ENCODE measurements at places on chromosomes 7 and 10.

DNA sequence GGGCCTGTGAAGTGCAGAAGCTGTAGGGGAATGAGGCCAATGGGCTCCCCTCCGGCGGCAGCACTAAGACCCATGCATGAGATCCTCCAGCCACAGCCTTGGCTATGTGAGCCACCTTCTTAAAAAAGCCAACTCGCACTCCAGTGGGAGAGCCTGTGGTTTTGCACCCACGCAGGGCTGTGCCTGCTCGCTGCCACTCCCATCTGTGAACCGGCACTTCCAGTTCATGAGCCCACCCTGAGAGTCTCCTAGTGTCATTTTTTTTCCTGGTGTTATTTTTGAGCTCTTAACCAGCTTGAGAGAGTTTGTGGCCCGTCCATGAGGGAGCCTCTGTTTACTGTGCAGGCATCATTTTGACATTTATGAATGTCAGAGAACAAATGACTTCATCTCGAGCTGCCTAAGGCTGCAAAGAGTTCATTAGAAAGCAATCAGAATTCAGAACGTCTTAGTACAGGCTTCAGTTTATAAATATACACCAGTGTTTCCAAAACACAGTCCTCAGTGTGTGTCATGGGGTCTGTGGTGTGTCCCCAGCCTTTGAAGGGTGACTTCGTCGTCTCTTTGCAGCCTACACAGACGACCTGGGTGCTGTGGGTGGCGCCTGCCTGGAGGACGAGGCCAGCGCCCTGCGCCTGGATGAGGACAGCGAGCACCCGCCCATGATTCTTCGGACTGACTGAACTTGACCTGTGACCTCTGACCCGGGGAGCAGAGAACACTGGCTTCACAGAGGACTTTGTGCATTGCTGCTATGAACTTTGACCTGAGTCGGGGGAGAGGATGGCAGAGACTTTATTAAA, 40.4 kb downstream of the WIPI2 start:
- DNase-seq = no peak

DNA sequence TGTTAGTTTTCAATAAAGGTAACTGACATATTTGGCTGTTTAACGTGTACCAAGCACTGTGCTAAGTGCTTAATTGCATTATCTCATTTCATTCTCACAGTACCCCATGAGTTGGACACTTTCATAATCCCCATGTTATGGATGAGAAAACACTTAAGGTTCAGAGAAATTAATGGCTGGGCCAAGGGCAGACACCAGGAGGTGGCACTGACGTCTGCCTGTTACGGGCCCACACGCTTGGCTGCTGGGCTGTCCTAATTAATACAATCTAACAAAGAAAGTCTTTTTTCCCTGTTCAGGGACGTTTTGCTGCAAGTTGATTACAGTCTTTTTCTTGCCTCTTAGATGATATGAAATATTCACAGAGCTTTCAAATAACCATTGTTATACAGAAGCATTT, 16.1 kb downstream of the DYDC2 start:
- DNase-seq = no peak

GRCh38 chr10:111082102-111082975, 5.5 kb downstream of the ADRA2A start:
- no peak for DNase-seq

DNA sequence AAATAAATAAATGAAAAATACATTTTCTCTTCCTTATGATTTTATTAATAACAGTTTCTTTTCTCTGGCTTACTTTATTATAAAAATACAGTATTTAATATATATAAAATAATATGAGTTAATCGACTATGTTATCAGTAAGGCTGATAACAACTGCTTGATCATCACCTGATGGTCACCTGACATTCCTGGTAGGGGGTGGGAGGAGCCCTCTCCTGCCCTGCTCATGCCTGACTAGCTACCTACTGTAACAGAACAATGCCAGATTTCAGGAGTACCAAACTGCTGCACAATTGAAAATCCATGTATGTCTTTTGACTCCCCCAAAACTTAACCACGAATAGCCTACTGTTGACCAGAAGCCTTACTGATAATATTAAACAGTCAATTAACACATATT, 1.3 kb upstream of the APBB1IP start:
- no peak for DNase-seq

GRCh38 chr10:51080311-51081006, 6.2 kb downstream of the PRKG1 start:
- DNase-seq = no peak

DNA sequence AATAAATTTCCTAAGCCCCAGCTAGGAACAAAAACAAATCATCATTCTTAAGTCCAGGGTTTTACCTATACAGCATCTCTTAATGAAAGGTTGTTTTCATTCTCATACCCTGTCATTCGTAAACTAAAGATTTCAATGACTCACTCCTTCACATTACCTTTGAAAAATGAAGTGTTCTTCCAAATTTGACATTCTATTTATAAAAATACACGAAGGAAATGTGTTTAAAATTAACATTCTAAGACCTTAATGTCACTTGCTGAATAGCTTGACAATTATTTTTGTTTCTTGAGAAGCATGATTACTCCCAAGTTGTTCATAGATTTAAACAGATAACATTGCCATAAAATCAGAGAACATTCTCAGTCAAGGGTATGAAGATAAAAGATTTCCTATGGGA, 1188.3 kb upstream of the SORCS1 start:
- DNase-seq = no peak

DNA sequence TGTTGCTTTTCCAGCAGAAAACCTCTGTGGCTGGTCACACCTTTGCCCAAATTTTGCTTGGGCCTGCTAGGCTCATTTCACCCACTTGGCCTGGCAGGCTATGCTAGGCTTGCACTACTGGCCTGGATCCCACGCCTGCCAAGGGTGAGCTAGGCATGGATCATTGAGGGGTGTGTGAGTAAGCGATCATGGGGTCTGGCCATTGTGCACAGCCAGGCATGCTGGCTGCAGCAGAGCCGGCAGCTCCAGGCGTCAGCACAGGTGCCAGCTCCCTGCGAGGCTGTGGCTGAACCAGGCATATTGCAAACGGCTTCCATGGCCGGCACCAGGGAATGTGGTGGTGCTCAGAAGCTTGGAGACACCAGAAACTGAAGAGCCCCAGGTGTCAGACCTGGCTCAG, 19.2 kb downstream of the CFAP70 start:
- no peak for DNase-seq

GRCh38 chr10:114674346-114674745, 16.3 kb upstream of the ABLIM1 start:
- DNase-seq = no peak

GRCh38 chr10:25843551-25844170, 90.4 kb upstream of the MYO3A start:
- DNase-seq = no peak

- DNase-seq = no peak
Measured at GRCh38 chr7:139915864-139916716, 87.0 kb downstream of the TBXAS1 start.

- DNase-seq = no peak
Measured at GRCh38 chr10:101292194-101293006, 61.6 kb upstream of the BTRC start.

GRCh38 chr7:44959433-44959951, 19.3 kb downstream of the MYO1G start:
- DNase-seq = no peak

- no peak for DNase-seq
Measured at GRCh38 chr10:86367152-86367951, 757 bp upstream of the GRID1 start.

GRCh38 chr7:37394158-37394557, 54.5 kb downstream of the ELMO1 start:
- DNase-seq = no peak

- DNase-seq = no peak
Measured at GRCh38 chr10:129945941-129946760, 17.9 kb downstream of the EBF3 start.

GRCh38 chr10:109861081-109861480, 62.2 kb downstream of the XPNPEP1 start:
- DNase-seq = no peak

- DNase-seq = no peak
Measured at GRCh38 chr7:96495751-96496216, 173.9 kb upstream of the SLC25A13 start.

- DNase-seq = no peak
Measured at GRCh38 chr10:21754410-21755011, 220.5 kb downstream of the MLLT10 start.

GRCh38 chr10:61760943-61761824, 98.5 kb downstream of the CABCOCO1 start:
- DNase-seq = no peak

DNA sequence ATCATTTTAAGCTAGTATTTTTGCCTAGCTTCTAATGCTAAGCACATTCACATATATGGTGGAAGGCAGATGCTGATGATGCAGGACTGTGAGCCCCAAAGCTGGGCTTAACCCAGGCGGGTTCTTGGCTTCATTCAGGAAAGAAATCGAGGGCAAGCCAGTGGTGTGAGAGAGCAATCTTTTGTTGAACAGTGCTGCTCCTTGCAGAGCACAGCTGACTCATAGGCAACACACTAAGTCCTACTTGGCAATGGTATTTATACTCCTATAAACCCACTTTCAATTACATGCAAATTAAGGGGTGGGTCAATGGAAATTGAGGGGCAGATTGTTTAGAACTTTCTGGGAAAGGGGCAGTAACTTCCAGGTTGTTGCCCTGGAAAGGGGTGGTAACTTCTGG, 42.0 kb upstream of the CELF2 start:
- DNase-seq = no peak

GRCh38 chr10:102090772-102091171, 25.6 kb downstream of the HPS6 start:
- DNase-seq = no peak

GRCh38 chr7:147992698-147993097, 597.9 kb upstream of the C7orf33 start:
- no peak for DNase-seq
